ENCODE measurements at places on chromosomes 2 and 18. TPM values are rescaled to one million over a fixed set of nuclear protein-coding genes. Genes with fewer than 3 reads are reported as not detected.

The HOXD11 gene
- polyA plus RNA-seq = not detected

The NMS gene
- not detected for polyA plus RNA-seq

The ATP6V1B1 gene
- polyA plus RNA-seq = 3.1 TPM

The PMAIP1 gene
- polyA plus RNA-seq = 0.20 TPM

Measured in aorta (tissue), 5 donors.